ENCODE measurements at places on chromosomes 12 and 14.

GRCh38 chr12:28936711-28937110 is 212.4 kb upstream of the FAR2 start:
- DNase-seq: no peak

DNA sequence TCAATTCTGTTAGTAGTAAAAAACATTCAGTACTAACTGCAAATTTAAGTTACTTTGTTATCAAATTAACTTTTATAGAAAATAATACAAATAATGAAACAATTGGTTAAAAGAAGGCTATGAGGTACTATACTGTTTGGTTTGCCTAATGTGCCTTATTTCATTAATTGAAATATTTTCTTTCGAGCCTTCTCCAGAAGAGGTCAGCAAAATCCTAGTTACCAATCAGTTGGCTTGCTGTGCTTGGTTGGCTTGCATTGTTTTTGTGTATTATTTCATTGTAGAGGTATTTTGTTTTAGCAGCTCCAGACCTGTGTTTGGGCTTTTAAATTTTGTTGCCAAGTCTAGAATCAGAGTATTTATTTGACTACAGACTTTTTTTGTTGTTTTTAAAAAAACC is 68.5 kb downstream of the AEBP2 start:
- no peak for DNase-seq

GRCh38 chr14:86012461-86012860 is 482.5 kb downstream of the FLRT2 start:
- DNase-seq: no peak

- no peak for DNase-seq
Observed at GRCh38 chr14:64704743-64705380, 638 bp downstream of the PLEKHG3 start.

GRCh38 chr14:91228112-91229004 is 16.1 kb downstream of the GPR68 start:
- DNase-seq: no peak
